ENCODE measurements at places on chromosomes 4 and X.

DNA sequence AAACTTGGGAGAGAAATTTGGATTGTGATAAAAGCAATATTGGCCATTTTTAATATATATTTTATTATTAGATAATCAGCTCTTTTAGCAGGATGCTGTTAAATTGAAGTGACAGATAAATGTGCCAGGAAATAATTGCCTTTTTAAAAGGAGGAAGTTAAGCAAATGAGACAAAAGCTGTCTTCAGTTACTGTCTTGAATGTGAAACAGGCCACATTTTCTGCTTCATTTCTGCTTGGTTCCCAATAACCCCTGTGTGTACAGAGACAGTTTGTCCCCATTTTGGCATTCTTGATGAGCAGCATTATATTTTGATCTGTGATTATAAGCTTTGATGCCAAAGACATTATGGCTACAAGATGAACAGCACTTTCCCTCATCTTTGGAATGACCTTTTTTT is 953 bp downstream of the EPGN start:
- no peak for DNase-seq

DNA sequence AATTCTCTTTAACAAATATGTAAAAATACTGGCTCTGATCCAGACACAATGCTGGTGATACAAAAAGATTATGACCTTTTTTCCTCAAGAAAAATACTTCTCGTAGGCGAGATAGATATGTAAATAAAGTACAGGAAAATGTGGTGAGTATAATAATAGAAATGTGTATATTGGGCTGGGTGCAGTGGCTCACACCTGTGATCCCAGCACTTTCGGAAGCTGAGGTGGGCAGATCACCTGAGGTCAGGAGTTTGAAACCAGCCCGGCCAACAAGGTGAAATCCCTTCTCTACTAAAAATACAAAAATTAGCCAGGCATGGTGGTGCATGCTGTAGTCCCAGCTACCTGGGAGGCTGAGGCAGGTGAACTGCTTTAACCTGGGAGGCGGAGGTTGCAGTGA is 55.0 kb downstream of the MRPL1 start:
- no peak for DNase-seq

DNA sequence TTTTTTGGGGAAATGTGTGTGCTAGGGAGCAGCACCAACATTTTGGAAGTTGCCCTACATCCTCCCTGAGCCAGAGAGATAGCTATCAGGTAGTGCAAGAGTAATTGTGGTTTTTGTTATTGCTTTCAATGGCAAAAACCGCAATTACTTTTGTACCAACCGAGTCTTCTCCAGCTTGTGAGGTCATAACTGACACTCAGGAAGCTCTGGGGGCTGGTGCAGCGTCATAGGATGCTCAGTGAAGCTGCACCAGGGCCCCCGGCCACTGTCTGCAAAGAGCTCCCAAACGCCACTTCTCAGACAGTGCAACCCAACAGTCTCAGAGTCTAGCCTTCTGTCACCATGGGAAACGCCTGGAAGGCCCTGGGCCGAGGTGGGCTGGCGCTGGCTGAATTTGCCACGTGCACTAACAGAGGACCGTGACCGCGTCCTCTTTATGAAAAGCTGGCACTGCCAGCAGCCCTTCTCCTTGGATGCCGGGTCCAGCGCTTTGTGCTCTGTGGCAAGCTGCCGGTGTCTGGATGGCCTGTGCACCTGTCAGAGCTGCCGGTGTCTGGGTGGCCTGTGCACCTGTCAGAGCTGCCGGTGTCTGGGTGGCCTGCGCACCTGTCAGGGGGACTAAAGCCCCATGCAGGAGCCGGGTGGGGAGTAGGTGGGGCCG is 19.4 kb downstream of the SH3TC1 start:
- no peak for DNase-seq

GRCh38 chrX:28599957-28600356 is 12.7 kb downstream of the IL1RAPL1 start:
- no peak for DNase-seq

DNA sequence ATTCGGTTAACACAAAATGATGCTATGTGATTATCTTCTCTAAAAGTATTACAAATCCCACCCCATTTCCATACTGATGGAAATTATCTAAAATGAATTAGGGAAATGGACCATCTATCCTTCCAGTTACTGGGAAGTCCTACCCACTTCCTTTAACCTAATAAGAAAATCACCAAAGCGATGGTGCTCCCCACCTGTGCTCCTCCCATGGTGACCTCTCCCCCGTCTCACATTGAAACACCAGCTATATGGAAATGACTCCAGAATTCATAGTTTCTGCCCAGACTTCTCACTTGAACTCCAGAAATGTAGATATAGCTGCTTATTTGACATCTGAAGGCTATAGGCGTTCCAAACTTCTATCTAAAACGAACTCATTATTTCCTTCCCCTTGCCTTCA is 48.5 kb downstream of the CCKAR start:
- no peak for DNase-seq

DNA sequence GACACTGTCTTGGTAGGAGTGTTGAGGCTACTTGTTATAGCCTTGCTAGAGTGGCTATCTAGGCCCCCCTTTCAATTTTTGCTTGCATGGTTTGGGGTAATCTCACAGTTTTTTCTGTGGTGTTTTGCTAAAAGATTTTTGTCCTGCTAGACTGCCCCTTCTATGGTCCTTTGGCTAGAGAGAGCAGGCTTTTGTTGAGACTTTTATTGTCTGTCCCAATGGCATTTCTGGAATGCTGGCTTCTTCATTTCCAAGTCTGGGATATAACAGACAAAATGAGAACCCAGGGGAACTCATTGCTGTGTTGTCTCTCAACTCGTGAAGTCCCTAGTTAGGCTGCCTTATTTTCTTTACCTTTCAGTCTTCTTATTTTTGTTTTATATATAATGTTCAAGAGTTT is 160.2 kb upstream of the ZC4H2 start:
- DNase-seq: no peak

DNA sequence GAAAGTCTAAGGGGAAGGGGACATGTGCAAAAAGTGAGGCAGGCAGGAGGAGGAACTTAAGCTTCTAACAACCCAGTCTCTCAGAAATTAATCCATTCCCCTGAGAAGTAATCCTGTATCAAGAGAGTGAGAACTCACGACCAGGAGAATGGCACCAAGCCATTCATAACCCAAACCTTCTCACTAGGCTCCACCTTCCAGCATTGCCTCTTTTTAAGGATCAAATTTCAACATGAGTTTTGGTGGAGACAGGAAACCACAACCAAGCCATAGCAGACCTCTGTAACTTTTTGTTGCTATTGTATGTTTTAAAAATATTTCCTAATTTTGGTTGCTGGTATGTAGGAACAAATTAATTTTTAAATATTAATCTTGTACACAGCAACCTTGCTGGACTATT is 32.8 kb downstream of the PASD1 start:
- no peak for DNase-seq

DNA sequence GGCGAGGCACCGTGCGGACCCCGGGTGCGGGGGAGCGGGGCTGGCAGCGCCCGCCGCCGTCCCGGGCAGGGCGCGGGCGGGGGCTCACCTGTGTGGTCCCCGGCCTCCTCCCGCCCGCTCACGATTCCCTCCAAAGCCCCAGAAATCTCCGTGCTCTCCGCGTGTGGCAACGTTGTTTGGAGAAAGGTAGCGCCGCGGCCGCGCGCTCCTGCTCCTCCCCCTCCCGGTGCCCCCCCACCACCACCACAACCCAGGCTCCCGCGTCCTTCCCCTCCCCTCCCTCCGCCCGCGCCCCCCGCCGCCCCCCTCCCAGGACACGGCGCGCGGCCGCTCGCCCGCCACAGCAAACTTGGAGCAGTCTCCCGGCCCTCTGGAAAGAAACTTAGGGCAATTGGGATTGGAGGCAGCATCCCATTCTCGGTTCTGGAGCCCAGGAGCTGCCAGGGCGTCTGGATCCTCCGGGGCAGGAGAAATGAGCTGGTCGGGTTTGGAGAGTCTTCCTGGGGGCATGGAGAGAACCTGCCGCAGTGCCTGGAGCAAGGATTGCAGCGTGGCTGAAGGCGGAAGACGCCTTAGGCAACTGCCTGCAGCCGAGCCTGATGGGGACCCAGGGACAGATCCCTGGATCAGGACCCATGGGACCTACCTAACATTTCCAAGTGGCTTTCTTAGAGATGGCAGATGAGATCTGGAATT is 855 bp downstream of the KLF3 start:
- DNase-seq: no peak

- no peak for DNase-seq
These were observed 172.5 kb downstream of the ANK2 start for GRCh38 chr4:113221990-113222389.

DNA sequence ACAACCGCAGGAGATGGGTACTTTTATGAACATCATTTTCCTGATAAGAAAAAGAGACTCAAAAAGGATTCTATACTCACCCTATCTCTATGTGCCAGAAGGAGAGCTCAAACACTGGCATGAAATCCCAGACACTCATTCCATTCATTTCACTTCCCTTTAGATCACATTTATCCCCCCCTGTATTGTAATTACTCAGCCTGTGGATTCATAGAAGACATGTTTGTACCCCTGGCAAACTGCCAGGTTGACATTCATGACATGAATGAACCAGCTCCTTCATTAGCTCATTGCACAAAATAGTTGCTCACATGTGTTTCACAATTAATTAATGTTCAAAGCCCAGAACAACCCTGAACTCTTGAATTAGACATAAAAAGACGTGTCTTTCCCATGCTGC is 4.9 kb downstream of the SMR3A start:
- DNase-seq: no peak

DNA sequence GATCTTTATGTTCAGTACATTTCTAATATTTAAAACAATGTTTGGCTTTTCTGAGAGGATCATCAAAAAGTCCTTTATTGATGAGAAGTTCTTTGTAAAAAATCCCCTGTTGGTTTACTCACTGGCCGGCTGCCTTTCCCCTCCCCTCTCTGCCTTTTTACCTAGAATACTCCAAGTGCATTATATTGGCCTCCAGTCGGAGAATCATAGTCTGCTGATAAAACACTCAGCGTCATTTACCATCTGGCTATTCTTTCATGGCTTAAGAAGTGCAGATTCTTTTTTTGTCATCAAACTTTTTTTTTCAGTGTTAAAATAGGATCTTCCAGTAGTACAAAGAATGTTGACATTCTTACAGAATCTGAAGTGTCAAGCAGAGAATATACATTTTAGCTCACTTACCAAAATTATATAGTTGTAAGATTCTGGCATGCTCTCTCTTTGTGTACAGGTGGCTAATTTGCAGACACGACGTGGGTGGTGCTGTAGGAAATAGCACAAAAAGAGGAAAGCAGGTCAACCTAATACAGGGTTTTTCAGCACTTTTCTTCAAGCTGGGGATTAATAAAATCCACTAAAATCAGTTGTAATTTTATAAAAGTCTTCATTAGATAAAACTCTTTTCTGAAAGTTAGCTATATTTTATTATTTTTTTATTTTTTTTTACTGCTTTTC is 731.8 kb downstream of the KCTD8 start:
- DNase-seq: no peak
